ENCODE measurements at places on chromosomes 2 and 18. TPM values are rescaled to one million over a fixed set of nuclear protein-coding genes. Genes with fewer than 3 reads are reported as not detected.
A peak's percentile ranks its signal among the peaks of the same experiment; 100 is the strongest.

GRCh38 chr2:85435220-85435958 lies 16.9 kb downstream of the SH2D6 start:
- DNase-seq: no peak

GRCh38 chr2:8539743-8540551 lies 141.9 kb upstream of the ID2 start:
- DNase-seq: no peak

The TGFA gene
- total RNA-seq: 0.43 TPM

DNA sequence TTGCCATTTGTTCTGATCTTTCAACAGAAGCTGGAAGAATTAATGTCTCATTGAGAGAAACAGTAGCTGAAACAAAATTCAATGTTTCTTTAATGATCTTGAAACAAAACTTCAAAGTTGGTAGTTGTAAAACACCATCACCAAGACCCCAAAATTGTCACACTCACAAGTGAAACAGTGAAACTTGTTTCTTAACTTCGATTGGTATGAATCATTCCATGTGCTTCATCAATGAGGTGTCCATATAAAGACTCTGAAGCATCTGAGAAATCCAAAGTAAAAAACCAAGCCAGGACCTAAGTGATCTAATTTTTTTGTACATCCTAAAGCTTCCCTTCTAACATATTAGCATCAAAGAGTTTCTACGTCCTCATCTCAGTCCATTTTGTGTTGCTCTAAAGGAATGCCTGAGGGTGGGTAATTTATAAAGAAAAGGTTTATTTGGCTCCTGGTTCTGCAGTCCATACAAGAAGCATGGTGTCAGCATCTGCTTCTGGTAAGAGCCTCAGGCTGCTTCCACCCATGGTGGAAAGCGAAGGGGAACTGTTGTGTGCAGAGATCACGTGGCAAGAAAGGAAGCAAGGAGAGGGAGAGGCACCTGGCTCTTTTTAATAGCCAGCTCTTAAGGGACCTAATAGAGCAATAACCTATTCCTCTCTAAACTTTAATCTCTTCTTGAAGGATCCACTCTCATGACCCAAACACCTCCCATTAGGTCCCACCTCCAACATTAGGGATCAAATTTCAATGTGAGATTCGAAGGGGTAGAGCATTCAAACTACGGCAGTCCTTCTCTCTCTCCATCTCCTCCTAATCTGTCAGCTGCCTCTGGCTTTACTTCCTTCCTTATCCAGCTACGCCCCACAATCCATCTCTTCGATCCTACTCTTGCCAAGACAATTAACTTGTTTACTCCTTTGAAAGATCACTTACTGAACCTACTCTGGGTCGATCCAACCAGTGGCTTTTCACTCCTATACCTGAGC lies 20.7 kb upstream of the TLK1 start:
- DNase-seq: no peak

- no peak for DNase-seq
Observed at GRCh38 chr18:51765606-51766360, 568.3 kb upstream of the MEX3C start.

The ETAA1 gene
- total RNA-seq: 27.6 TPM

The CROCC2 gene
- not detected for total RNA-seq

GRCh38 chr2:231764760-231765159 lies 16.3 kb downstream of the PDE6D start:
- no peak for DNase-seq

- no peak for DNase-seq
Observed at GRCh38 chr2:69784228-69784627, 42.3 kb downstream of the ANXA4 start.

The TMX3 gene
- total RNA-seq: 41.5 TPM

DNA sequence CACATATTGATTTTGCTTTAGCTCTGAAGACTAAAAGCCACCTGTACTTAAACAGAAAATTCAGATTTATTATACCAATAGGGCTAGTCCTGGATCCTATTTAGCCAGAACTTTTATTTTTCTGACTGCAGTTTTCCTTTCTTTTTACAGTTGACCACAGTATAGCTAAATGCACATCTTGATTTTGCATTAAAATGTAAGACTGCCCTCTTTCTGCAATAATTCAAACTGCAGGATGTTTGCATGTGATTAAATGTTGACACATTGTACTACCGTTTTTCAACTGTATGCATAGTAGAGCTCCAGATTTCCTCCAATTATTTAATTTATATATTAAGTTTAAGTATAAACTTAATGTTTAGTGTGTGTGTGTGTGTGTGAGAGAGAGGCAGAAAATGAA lies 1262.9 kb downstream of the SUCLG1 start:
- no peak for DNase-seq

GRCh38 chr2:118110310-118110709 lies 22.0 kb downstream of the INSIG2 start:
- DNase-seq: no peak

- no peak for DNase-seq
Observed at GRCh38 chr2:112644933-112645309, 818 bp upstream of the SLC20A1 start.

DNA sequence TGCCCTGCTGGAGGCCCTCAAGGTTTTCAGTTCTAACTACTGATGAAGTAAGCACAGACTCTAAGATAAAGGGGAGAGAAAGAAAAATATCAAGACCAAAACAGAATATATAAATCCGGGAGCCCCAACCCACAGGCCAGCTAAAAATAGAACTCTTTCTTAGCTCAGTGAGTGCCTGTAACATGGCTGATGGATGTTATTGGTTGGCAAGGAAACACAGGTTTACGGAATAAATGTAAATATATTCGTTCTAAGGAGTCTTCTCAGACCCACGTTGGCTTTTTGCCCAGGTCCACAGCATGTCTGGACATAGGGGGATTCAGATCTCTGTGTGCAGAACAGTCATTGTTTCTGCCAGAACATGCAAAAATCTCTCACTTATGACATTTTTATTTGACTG lies 139.0 kb upstream of the SERPINE2 start:
- DNase-seq: no peak

DNA sequence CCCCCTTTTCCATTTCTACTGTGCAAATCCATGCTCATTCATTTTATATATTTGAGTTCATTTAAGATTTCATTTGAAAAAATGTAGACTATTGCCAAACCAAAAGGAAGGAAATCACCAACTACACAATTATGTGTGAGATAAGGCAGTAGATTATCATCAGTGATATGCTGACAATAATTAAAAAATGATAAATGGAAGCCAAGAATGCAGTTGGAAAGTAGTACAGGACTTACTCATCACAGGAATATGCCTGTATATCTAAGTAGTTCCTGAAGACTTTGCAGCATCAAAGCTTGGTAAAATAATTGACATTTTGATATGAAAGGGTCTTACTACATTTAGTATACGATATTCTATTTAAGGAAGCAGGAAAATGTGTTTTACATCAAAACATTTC lies 166.1 kb upstream of the OTX1 start:
- DNase-seq: no peak

GRCh38 chr2:27955384-27956161 lies 65.0 kb downstream of the BABAM2 start:
- DNase-seq: no peak

The RAD51AP2 gene
- total RNA-seq: not detected

- DNase-seq: peak; percentile 37
Observed at GRCh38 chr18:48030616-48031480, 100.4 kb upstream of the SMAD2 start.

DNA sequence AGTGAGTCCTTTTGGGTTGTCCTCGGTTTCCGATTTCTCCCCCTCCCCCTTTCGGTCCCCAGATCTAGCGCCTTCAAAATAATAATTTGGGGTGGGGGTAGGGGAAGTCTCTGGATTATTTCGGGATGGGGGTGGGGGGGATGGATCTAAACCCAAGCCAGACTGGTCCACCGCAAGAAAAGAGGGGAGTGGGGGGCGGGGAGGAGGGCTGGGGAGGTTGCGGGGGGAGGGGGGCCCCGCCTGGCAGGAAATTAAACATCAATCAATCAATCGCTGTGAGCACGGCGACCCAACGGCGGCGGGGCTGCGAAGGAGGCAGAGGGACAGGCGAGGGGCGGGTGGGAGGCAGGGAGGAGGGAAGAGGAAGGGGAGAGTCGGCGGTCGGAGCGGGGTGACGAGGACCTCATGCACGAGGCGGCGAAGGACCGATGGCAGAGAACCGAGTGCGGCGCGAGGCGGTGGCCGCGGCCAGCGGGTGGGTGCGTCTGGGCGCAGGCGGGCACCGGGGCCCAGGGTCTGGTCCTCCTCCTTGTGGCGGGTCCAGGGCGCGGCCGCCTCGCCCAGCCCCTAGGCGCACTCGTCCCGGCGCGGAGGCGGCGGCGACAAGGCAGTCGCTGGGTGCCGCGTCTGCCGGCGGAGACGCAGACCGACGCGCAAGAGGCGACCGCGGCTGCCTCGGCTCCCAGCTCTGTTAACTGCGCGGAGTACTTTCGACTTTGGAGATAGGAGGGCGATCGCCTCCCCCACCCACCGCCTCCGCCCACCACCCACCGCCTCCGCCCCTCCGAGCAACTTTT lies 468 bp upstream of the SATB2 start:
- peak; percentile 72 for DNase-seq

Data from MG63 (cell line).